ENCODE measurements at places on chromosomes 1 and 21.
A peak's percentile ranks its signal among the peaks of the same experiment; 100 is the strongest.

- no peak for DNase-seq
Observed at GRCh38 chr1:204013052-204013451, 59.9 kb upstream of the SOX13 start.

GRCh38 chr1:225412803-225413351, 15.0 kb downstream of the LBR start:
- DNase-seq, result no peak

GRCh38 chr1:59161136-59161535, 135.8 kb upstream of the FGGY start:
- DNase-seq, result no peak

GRCh38 chr1:35564037-35564883, 6.7 kb downstream of the NCDN start:
- DNase-seq, result peak; percentile 73

GRCh38 chr1:60865166-60865565, 217.2 kb upstream of the NFIA start:
- DNase-seq, result no peak

GRCh38 chr1:104028416-104029035, 278.8 kb downstream of the AMY1C start:
- no peak for DNase-seq

- DNase-seq, result no peak
Observed at GRCh38 chr1:62384276-62385005, 52.4 kb upstream of the USP1 start.

DNA sequence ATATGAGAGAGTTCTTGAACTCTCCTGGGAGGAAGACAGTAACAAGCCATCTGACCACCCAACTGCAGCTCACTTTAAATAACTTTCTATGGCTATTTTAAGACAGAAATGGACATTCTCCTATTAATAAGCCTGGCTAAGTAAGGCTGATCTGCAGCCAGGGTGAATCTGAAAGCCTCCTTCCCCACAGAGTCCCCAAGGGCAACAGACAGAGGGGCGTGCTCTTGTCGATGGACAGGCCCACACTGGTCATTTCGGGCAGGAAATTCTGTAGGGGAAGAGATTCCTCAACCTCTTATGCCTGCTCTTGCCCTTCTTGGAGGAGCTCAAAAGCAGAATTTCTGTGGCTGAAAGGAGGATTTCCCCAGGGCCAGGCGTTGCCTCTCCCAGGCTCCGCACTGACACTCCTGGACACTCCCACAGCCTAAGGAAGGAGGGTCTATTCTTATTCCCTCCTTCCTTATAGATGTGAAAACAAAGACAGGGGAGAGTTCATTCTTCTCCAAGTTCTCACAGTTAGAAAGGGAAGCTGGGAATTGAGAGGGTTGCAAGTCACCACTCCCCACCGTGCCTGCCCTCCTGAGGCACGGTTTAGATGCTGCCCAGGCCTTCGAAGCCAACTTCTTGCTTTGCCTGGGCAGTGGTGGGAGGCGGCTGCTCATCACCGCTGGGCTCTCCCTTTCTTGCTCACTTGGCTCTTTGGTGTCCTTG, 17.9 kb upstream of the KANK4 start:
- DNase-seq, result no peak

DNA sequence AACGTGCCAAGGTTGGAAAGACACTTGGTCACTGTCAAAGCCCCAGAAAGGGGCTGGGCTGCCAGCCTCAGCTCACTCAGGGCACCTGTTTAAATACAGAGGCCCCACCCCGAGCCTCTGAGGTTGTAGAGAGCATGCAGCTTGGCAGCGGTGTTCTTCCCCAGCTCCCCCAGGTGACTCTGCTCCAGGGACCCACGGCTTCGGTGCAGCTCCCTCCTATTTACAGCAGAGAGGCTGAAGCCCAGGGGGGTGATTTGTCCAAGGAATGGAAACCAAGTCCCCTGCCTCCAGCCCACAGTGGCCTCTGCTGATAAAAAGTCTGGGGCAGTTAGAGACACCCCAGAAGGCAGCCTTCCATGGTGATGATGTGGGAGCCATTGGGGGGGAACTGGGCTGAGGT, 9.1 kb upstream of the C1QA start:
- DNase-seq, result no peak

DNA sequence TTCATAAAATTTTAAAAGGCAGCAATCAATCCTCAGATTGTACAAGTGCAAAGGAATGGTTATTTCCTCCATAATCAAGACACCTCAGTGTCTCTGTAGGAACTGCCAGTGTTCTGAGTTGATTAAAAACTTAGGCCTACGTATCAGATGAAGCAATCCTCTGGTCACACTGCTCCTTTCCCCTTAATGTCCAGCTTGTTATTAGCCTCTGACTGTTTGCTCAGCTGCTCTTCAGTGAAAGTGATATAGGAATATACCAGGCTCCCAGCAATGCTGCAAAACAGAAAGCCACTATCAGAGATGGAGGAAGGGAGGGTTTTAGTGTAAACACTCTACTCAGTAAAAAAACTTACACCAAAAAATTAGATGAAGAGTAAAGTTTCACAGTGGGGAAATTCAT, 49.8 kb downstream of the SLC35D1 start:
- no peak for DNase-seq

- no peak for DNase-seq
Observed at GRCh38 chr1:29177022-29177705, 4.5 kb downstream of the SRSF4 start.

DNA sequence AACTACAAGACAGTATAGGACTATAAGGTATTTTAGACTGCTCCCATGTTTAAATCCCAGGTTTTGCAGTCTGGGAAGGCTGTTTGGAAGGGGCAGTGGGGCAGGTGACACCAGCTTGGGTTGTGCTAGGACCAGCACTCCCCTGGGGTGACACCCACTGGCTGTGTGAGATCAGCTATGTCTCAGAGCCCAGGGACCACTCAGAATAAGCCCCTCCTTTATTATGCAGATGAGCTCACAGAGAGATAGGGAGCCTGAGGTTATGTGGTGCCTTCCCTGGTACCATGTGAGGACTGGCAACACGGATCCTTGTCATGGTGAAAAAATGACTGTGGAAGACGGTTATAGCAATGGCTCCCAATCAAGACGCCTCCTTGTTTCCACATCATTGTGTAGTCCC, 71.0 kb downstream of the NENF start:
- no peak for DNase-seq

DNA sequence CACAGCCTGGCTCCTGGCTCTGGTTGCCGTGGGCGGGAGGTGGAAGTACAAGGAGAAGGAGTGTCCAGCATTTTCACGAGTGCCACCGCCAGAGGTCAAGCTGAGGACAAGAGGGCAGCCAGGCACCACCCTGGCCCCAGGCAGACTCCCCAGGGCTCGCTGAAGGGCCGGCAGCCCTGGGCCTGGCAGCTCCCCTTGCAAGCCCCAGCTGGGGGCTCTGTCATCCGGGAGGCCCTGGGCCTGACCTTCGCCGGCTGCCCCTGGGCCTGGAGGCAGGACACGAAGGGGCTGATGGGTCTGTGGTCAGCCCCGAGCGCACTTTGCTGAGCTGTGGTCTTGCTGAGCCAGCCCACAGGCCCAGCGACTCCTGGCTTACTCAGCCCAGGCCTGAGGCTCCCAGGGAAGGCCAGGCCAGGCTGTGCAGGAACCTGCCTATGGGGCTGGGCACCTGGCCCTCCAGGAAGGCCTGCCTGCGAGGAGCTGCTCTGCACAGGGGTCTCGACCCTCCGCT, 74.8 kb downstream of the MORN1 start:
- no peak for DNase-seq

DNA sequence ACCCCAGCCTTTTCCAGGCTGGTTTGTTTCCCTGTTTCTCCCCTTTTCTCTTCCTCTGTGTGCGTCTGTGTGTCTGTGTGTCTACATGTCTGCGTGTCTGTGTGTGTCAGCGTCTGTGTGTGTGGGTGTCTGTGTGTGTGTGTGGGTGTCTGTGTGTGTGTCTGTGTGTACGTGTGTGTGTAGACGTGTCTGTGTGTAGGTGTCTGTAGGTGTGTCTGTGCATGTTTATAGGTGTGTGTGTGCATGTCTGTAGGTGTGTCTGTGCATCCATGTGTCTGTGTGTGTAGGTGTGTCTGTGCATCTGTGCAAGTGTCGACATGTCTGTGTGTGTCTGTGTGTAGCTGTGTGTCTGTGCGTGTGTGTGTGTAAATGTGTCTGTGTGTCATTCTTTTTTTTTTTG, 3.3 kb downstream of the TTLL10 start:
- DNase-seq, result no peak

DNA sequence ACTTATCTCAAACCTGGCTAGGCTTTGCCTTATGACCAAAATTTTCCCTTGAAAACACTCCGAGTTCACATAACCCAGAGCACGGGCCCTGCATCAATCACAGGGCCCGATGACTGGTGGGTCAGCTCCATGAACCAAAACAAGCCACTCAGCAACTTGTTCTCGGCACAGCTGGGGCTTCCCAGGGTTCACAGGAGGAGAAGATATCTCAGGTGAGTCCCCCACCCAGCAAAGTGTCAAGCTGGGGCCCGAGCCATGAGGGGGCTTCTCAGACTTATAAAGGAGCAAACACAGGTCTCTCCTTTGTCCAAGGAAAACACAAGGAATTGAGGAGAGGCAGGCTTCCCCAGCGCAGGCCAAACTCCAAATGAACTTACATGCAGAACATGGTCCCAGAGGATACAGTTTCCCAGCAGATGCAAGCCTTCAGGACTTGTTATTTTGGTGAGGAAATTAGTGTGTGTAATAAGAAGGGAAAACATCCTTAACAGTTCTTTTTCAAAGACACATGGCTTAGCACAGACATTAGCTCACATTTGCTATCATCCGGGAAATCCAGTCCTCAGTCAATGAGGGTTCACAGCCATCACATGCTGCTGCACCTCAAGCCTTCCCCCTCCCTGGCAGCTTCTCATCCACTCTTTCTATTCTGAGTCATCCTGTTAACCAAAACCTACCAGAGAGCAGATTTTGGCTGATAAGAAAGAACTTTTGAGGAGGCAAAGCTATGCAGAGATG, 98.1 kb upstream of the NFIA start:
- no peak for DNase-seq

GRCh38 chr1:93262645-93263044, 82.1 kb downstream of the CCDC18 start:
- no peak for DNase-seq

DNA sequence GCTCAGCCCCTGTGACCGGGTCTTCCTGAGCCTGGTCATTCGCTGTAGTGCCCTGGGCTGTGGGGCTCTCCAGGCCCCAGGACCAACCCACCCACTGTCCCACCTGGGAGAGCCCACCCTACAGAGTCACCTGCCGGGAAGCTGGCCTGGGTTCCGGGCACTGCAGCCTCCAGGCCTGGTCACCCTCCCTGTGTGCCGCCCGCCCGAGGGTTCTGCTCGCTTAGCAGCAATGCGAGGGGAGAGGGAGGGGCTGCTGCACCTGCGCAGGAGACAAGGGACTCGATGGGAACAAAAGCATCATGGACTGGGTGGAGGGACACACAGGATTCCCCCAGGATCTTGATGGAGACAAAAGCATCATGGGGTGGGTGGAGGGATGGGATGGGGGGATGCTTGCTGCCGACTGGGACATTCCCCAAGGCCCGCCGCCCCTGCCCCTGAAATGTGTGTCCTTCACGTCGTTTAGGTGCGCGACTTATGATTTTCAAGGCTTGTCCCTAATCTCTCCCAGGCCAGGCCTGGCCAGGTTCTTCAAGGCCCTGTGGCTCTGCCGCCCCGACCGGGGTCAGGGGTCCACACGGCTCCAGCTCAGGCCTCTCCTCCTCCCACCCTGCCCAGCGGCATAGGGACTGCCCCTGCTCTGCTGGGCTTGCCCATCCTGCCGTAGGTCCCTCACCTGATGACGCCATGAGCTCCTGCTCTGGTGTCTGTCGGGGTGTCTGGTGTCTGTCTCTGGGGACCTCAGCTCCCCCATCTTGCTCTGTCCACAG, 1.7 kb downstream of the KRTAP10-8 start:
- no peak for DNase-seq

- DNase-seq, result no peak
Observed at GRCh38 chr1:55718758-55719671, 503.9 kb upstream of the USP24 start.

- no peak for DNase-seq
Observed at GRCh38 chr1:101217148-101217547, 19.7 kb upstream of the S1PR1 start.

DNA sequence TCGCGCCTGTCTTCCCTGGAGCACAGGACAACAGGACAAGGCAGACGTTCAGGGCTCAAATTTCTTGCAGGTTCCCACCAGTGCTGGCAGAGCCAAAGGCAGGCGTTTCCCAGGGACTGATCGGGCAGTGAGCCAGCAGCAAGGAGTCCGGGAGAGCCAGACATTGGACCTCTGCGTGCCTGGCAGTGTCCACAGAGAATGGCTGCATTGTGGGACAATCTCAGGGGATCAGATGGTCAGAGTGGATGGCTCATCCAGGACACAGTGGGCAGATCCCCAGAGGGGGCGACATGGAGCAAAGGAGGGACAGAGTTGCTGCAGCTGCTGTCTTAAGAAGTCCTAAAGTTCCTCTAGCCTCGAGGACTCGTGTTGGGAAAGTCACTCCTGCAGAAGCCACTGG, 4.6 kb downstream of the TMEM63A start:
- DNase-seq, result no peak

All from activated T-cell treated with anti-CD3 and anti-CD28 coated beads for 48 hours (primary cell).